ENCODE measurements at places on chromosomes 4 and X. TPM values are rescaled to one million over a fixed set of nuclear protein-coding genes. Genes with fewer than 3 reads are reported as not detected.

GRCh38 chr4:17165286-17165685 is 266.8 kb upstream of the LDB2 start:
- DNase-seq, result no peak
- peaks cover 8% of the 10 kb centered on the region for H3K27me3 ChIP-seq
- no peak overlapping the region for H3K27ac ChIP-seq
- no peak overlapping the region for H3K4me3 ChIP-seq
- no peaks in the 10 kb centered on the region for H3K36me3 ChIP-seq

FRG1 gene
- total RNA-seq, result 42.4 TPM

DNA sequence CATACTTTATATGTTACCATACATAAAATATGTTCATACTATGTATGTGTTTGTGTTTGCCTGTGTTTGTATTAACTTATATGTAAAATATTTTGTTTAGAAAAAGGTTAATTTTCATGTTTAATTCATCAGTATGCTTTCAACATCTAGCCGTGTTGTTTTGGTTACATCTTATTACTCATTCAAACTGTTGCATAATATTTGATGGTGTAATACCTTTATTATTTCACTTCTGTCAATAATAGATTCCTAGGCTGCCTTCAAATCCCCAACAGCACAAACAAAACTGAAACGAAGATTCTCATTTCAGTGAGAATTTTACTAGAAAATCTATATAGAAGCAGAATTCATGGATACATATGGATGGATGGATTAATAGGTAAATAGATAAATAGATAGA is 462.3 kb upstream of the ADGRL3 start:
- no peaks in the 10 kb centered on the region for H3K36me3 ChIP-seq
- H3K4me1 ChIP-seq, result no peaks in the 10 kb centered on the region
- H3K27me3 ChIP-seq, result no peaks in the 10 kb centered on the region

SHROOM3 gene
- 1.1 TPM for total RNA-seq

MAGEA1 gene
- total RNA-seq, result not detected

- no peaks in the 10 kb centered on the region for H3K4me1 ChIP-seq
- no peak for DNase-seq
- no peak overlapping the region for H3K27ac ChIP-seq
- H3K36me3 ChIP-seq, result no peaks in the 10 kb centered on the region
- H3K4me3 ChIP-seq, result no peak overlapping the region
Observed at GRCh38 chrX:20712811-20713210, 446.1 kb upstream of the RPS6KA3 start.

GRCh38 chrX:109863811-109864210 is 130.8 kb upstream of the ACSL4 start:
- no peaks in the 10 kb centered on the region for H3K4me1 ChIP-seq
- DNase-seq, result no peak
- H3K27ac ChIP-seq, result no peak overlapping the region

GRCh38 chrX:103211012-103211715 is 3.7 kb upstream of the BEX4 start:
- no peak overlapping the region for H3K4me3 ChIP-seq
- H3K36me3 ChIP-seq, result no peaks in the 10 kb centered on the region
- no peaks in the 10 kb centered on the region for H3K27me3 ChIP-seq
- H3K27ac ChIP-seq, result no peak overlapping the region
- peaks cover 10% of the 10 kb centered on the region for H3K4me1 ChIP-seq

- no peaks in the 10 kb centered on the region for H3K27me3 ChIP-seq
- H3K4me3 ChIP-seq, result no peak overlapping the region
- no peaks in the 10 kb centered on the region for H3K4me1 ChIP-seq
- no peak for DNase-seq
- peaks cover 4% of the 10 kb centered on the region for H3K36me3 ChIP-seq
Observed at GRCh38 chr4:17958181-17958580, 63.4 kb downstream of the LCORL start.

SASH3 gene
- 163 TPM for total RNA-seq

CT47B1 gene
- not detected for total RNA-seq

SH3TC1 gene
- 103 TPM for total RNA-seq

DNA sequence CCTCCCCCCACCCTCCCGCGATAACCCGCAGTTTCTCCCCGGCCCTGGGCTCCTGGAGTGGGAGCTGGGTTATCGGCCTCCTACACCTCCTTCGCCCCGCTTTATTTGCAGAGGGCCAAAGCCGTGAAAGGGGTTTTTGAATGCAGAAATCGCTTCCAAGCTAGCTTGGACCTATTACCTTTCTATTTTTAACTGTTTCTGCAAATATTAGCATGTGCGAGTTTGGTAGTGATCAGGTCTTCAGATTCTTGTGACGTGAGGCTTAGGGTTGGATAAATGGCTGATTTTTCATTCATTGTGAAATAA is 1.3 kb downstream of the USP9X start:
- DNase-seq, result no peak
- H3K4me1 ChIP-seq, result peaks cover 5% of the 10 kb centered on the region
- no peaks in the 10 kb centered on the region for H3K27me3 ChIP-seq
- no peaks in the 10 kb centered on the region for H3K36me3 ChIP-seq
- H3K27ac ChIP-seq, result peak overlapping the region; percentile 99

GRCh38 chr4:101258883-101259282 is 88.4 kb downstream of the PPP3CA start:
- DNase-seq, result no peak
- no peak overlapping the region for H3K4me3 ChIP-seq
- no peaks in the 10 kb centered on the region for H3K27me3 ChIP-seq
- peaks cover 6% of the 10 kb centered on the region for H3K4me1 ChIP-seq

GRCh38 chrX:10714531-10714930 is 94.1 kb upstream of the MID1 start:
- H3K4me3 ChIP-seq, result no peak overlapping the region
- no peak for DNase-seq
- H3K36me3 ChIP-seq, result no peaks in the 10 kb centered on the region
- H3K27ac ChIP-seq, result no peak overlapping the region
- H3K4me1 ChIP-seq, result no peaks in the 10 kb centered on the region
- no peaks in the 10 kb centered on the region for H3K27me3 ChIP-seq

DNA sequence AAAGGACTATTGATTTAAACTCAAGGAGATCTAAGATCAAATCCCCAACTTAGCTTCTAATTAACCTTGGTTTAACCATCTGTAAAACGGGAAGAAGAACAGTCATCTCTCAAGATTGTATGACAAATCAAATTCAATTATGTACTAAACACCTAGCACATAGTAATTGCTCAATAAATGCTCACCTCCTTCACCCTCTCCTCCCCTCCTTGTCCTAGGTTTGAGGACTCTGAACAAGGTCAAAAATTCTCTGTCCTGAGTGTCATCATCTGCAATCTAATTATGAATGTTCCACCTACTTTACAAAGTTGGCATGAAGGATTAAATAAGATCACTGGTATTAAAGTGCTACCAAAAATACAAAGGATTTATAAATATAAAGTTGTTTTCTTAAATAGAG is 320.1 kb upstream of the PPARGC1A start:
- H3K4me3 ChIP-seq, result no peak overlapping the region
- H3K27me3 ChIP-seq, result no peaks in the 10 kb centered on the region
- H3K27ac ChIP-seq, result no peak overlapping the region
- DNase-seq, result no peak
- H3K36me3 ChIP-seq, result no peaks in the 10 kb centered on the region
- no peaks in the 10 kb centered on the region for H3K4me1 ChIP-seq

GLRA3 gene
- total RNA-seq, result not detected

GPR119 gene
- total RNA-seq, result not detected

DNA sequence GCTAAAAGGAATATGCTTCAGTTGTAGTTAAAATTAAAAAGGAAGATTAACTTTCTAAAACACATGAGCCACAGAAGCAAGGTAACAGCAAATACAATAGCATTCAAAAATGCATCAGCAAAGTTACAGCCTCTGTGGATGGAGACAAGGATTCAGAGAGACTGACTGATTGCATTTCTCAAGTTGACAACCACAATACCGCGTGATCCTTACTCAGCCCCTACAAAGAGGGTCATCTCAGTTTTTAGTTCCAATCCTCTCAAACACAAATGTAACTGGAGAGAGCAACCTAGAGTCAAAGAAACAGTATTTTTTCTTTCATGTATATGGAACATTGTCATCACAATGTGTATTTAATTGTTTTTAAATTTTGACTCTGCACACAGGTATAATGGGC is 14.2 kb upstream of the C1QTNF7 start:
- DNase-seq, result no peak
- H3K36me3 ChIP-seq, result no peaks in the 10 kb centered on the region
- H3K27ac ChIP-seq, result no peak overlapping the region
- H3K27me3 ChIP-seq, result no peaks in the 10 kb centered on the region
- H3K4me1 ChIP-seq, result peaks cover 16% of the 10 kb centered on the region

DNA sequence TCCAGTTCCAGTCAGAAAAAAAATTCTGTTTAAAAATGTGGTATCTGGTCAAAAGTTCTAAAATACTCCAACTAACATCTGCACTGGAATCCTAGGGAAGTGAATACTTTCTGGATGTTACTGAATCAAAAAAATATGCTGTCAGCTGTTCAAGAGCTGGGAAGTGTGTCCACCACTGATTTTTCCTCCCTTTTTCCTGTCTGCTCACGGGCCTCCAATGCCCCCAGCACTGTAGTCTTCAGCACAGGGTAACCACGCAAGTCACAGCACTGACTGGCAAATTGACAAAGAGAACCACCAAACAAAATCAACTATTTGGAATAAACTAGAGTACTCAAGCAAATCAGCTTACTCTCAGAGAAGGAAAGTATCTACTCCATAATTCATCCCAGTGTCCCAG is 9.9 kb downstream of the VEGFC start:
- no peaks in the 10 kb centered on the region for H3K27me3 ChIP-seq
- no peak for DNase-seq
- no peaks in the 10 kb centered on the region for H3K4me1 ChIP-seq

GRCh38 chrX:99301990-99302389 is 1108.1 kb downstream of the PCDH19 start:
- no peak overlapping the region for H3K4me3 ChIP-seq
- no peaks in the 10 kb centered on the region for H3K4me1 ChIP-seq
- no peaks in the 10 kb centered on the region for H3K36me3 ChIP-seq
- H3K27me3 ChIP-seq, result no peaks in the 10 kb centered on the region
- H3K27ac ChIP-seq, result no peak overlapping the region

SMARCA1 gene
- 1.4 TPM for total RNA-seq

DNA sequence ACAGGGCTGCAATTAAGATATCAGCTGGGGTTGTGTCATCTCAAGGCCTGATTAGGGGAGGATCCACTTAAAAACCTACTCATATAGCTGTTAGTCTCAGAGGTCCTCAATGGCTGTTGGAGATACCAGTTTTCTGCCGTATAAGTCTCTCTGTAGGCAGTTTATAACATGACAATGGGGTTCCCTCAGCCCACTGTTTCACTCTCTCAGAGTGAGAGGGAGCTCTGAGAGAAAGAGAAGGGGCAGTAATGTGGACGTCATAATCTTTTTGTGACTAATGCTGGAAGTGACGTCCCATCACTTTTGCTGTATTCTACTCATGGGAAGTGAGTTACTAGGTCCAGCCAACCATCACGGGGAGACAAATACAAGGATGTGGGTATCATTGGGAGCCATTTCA is 70.3 kb downstream of the STIM2 start:
- peaks cover 5% of the 10 kb centered on the region for H3K4me1 ChIP-seq
- H3K27me3 ChIP-seq, result no peaks in the 10 kb centered on the region
- H3K36me3 ChIP-seq, result no peaks in the 10 kb centered on the region
- H3K4me3 ChIP-seq, result no peak overlapping the region

IRS4 gene
- total RNA-seq, result not detected

PHOX2B gene
- total RNA-seq, result not detected

DNA sequence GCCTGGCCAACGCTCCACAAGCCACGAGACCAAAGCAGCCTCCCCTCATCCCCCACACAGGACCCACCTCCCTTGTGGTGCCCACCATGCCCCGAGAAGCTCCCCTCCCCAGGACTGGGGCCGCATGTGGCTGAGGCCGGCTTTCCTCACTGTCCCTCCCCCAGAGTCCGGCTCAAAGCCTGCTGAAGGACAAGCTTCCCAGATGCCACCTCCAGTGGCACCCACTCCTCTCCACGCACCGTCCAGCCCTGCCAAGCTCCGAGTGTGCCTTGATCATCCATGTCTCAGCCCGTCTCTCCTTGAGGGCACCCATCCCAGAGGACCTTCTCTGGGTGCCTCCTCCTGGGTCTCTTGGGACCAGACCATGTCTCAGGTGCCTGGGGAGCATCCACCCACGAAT is 58.8 kb upstream of the MXD4 start:
- no peaks in the 10 kb centered on the region for H3K36me3 ChIP-seq
- no peaks in the 10 kb centered on the region for H3K4me1 ChIP-seq
- H3K4me3 ChIP-seq, result no peak overlapping the region
- H3K27ac ChIP-seq, result no peak overlapping the region
